ENCODE measurements at places on chromosomes 5 and 9.

- peak; percentile 27 for DNase-seq
Observed at GRCh38 chr5:111461255-111461671, 51.1 kb downstream of the STARD4 start.

GRCh38 chr5:175866377-175866907 is 4.9 kb upstream of the CPLX2 start:
- DNase-seq = no peak

- no peak for DNase-seq
Observed at GRCh38 chr9:18905028-18905882, 127.8 kb downstream of the SAXO1 start.

- DNase-seq = no peak
Observed at GRCh38 chr5:142313682-142314081, 11.1 kb downstream of the SPRY4 start.

DNA sequence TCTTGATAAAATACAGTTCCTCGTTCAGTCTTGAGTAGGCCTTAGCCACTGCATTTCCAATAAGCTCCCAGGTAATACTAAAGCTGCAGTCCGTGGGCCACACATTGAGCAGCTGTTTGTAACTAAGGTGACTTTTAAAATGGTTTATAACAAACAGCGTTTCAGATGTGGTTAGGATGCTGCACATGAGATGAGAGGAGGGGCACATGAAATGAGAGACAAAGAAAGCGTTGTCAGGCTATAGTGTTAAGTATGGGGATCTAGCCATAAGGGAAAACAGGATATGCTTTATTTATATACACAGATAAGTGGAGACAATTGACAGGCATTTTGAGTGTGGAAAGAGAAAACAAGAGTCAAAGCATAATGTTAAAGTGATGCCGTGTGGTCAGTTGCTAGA is 89.9 kb downstream of the PAM start:
- no peak for DNase-seq

GRCh38 chr5:119945691-119946090 is 316.3 kb downstream of the FAM170A start:
- DNase-seq = no peak

GRCh38 chr5:11128021-11128420 is 367.0 kb upstream of the DAP start:
- DNase-seq = no peak

- DNase-seq = no peak
Observed at GRCh38 chr9:137552022-137552768, 516 bp downstream of the MRPL41 start.

DNA sequence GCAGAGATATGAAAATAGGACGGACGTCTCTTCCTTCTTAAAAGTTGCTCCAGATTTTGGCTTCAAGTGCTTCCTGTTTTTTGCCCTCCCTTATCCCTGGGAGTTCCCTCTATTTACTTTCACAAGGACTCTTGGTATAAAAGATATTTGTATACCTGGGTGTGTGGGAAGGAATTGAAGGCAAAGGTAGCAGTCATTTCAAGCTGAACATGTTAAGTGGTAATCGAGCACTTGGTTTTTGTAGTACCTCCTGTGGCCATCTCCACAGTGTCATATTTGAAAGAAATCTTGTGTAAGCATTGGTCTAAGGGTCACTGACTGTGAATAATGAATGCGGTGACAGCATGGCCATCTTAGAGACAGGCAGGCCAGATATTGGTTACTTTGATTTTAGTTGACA is 593.6 kb downstream of the MTRR start:
- no peak for DNase-seq

DNA sequence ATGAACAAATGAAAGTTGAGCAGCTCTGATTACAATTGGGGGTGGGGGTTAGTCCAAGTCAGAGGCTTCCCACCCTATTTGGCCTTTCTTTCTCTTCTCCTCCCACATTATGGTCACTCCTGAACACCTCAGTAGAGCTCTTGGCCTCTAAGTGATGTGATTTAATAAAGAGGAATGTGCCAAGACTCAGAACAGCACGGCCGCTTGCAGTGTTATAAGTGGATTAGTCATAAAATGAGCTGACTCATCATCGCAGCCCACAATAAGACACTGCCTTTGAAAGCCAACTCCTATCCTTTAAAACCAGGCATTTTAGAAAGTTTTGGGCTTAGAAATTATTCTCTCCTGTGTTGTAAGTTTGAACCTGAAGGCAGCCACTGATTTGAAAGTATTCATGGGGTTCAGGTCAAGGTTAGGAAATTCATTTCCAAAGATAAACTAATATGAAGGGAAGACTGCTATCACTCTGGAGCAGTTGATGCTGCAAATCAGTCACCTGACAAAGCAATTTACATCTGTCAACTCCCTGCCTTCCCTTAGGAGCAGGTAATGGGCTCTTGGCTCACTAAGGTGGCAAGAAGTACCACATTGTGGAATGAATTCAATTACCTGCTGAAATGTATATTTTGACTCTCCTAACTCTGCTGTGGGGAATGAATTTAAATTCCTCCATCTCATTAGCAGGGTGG is 283.6 kb upstream of the NMUR2 start:
- no peak for DNase-seq

Measured in GM10248 (cell line).